ENCODE measurements at places on chromosomes 13 and 19. TPM values are rescaled to one million over a fixed set of nuclear protein-coding genes. Genes with fewer than 3 reads are reported as not detected.

DNA sequence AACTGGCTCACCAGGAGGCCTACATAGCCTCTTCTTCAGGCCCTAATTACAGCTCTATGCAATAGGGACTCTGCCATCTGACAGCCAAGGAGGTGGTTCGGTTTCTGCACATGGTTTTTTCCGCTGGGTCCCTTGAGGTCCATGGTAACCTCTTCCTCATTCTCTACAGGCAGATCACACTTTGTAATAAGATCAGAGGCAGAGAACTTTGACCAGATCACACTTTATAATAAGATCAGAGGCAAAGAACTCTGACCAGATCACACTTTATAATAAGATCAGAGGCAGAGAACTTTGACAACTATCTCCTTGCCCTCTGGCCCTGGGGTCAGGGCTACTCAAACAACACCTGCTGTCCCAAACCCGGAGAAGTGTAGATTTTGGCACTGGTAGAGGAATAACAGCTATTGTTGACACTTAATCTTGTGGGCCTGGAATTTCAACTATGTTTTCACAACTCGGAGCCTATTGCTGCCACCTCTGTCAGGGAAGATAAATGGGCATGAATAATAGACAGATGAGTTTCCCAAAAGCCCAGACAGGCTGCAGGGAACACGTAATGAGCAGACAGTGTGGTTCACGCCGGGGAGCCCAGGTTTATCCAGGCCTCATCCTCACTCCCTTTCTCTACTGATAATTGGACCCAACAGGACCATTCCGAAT, 246.1 kb downstream of the UQCRFS1 start:
- no peak for DNase-seq

The NCR1 gene
- total RNA-seq, result not detected

The ZNF708 gene
- 3.4 TPM for total RNA-seq

The SPACA4 gene
- total RNA-seq, result under 0.01 TPM

The FCGBP gene
- 0.53 TPM for total RNA-seq

The GFY gene
- not detected for total RNA-seq

The CEACAM20 gene
- total RNA-seq, result not detected

DNA sequence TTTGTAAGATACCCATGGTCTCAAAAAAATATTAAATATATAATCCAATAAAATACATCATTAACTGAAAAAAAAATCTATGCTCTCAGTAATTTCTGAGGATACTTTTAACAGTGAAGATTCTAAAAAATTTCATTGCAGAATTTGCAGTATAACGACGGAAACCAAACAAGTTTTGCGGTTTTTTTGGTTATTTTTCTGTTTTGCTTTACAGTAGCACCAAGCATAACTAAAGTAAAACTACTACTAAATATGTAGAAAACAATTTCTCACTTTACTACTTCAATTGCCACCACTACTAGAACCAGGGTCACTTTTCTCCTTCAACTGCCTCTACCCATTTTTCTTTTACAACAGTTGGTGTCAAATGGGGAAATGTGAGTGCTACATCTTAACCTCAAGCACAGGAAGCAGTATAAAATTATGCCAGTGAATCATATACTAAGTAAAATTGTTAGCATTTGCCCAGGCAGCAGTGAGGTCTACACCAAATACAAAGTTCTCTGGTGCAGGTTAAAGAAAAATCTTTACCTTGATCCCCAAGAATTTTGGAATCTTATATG, 24.1 kb downstream of the MICU2 start:
- DNase-seq, result no peak
